ENCODE measurements at places on chromosomes 1 and 21.

- DNase-seq: peak; percentile 88
These were observed 53.7 kb upstream of the ZNF326 start for GRCh38 chr1:89941110-89941766.

- DNase-seq: no peak
These were observed 151.8 kb downstream of the TENT5C start for GRCh38 chr1:117757668-117758067.

DNA sequence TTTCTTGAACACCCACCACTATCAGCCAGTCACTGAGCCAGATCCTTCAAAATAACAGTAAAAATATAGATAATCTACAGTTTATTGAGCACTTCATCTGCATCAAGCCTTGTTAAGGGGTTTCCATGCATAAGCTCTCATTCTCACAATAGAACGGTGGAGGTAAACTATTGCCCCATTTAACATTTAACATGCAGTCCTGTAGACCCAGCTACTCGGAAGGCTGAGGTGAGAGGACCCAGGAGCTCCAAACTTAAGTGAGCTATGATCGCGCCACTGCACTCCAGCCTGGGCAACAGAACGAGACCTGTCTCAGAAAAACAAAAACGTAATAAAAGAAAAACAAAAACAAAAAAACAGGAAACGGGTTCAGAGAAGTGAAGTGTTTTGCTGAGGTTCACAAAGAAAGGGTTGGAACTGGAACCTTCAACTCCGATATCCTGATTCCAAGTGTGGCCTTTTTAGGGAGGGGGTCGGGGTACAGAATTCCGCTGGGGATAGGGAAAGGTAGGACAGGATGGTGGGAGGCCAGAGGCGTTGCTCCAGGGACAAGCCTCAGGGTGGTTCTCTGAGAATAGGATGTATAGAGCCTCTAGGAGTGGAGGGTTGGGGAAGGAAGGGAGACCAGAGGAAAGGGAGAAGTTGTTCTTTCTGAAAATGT, 11.6 kb upstream of the SESN2 start:
- no peak for DNase-seq

GRCh38 chr1:98405581-98406074, 255.9 kb upstream of the SNX7 start:
- DNase-seq: no peak

GRCh38 chr1:227934476-227935313, 13.0 kb downstream of the WNT9A start:
- peak; percentile 84 for DNase-seq

DNA sequence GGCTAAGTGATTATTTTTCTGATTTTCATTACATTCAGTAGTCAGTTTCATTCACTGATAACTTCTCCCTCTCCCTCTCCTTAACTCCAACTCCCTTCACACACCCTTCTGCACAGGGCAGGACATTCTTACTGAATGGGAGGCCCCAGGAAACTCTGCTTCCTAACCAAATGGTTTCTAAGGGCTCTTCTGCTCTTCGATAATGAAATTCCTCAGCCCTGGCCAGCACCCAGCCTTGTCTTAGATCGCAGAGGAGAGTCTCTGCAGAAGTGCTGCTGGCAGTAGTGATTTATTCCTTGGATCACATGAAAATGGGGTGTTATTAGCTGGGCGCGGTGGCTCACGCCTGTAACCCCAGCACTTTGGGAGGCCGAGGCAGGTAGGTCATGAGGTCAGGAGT, 16.4 kb downstream of the PLEKHM2 start:
- no peak for DNase-seq

- no peak for DNase-seq
These were observed 49.9 kb upstream of the ITPKB start for GRCh38 chr1:226788965-226789364.

DNA sequence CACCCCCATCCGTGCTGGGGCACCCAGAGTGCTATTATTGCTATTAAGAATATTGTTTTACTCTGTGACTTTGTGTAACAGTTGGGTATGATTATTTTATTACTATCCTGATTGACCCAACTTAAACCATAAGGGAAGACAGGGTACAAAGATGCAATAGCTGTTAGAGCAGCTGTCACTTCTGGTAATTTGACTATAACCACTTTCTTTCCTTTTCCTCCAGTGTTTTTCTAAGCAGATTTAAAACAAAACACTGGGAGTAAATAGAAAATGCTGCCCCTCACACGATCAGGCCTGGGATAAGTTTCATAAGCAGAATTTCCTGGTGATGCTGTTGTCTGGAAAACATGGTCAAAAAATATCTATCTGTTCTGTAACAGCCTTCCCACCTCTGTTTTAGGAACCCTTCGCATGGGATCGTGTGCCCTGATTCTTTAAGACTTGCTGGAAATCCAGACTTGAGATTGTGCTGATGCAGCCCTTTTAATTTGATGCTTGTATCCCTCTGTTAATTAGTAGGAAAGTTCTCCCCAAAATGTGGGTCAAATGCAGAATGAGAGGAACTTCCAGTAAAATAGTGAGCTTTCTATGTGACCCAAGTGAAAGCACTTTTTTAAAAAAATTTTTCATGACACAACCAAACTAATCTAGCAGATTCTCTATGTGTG, 165.3 kb downstream of the FMN2 start:
- DNase-seq: no peak

GRCh38 chr21:42250422-42251403, 31.8 kb downstream of the ABCG1 start:
- DNase-seq: no peak

DNA sequence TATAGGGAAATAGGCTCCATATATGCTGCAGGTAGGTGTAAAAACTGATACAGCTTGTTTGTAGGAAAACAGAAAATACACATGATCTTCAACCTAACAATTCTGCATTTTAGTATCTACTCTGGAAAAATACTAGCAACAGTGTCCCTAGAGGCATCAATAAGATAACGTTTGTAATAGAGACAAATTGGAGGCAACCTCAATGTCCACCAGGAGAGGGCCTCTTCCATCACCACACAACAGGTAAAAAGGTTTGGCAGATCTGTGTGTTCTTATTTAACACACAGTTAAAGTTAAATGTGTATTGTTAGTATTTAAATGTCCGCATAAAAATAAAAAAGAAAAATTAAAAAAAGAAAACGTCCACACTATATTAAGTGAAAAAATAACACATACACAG, 5.4 kb downstream of the EIF2D start:
- DNase-seq: peak; percentile 22

DNA sequence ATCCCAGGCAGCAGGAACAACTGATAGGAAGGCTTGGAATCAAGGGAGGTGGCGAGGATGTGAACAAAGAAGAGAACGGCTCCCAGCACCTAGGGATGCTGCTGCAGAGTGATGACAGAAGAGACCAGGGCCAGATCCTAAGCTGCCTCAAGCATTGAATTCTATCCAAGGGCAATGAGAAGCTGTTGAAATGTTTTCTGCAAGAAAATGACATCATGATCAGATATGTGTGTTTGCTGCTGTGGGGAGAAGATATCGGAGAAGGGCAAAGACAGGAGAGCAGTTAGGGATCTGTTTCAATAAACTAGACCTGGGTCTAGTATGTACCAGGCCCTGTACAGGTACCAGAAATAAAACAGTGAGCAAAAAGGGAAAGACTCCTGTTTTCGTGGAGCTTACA, 194.7 kb upstream of the RAB4A start:
- DNase-seq: no peak

- DNase-seq: peak; percentile 67
These were observed 87.5 kb downstream of the RGL1 start for GRCh38 chr1:183892351-183892793.

DNA sequence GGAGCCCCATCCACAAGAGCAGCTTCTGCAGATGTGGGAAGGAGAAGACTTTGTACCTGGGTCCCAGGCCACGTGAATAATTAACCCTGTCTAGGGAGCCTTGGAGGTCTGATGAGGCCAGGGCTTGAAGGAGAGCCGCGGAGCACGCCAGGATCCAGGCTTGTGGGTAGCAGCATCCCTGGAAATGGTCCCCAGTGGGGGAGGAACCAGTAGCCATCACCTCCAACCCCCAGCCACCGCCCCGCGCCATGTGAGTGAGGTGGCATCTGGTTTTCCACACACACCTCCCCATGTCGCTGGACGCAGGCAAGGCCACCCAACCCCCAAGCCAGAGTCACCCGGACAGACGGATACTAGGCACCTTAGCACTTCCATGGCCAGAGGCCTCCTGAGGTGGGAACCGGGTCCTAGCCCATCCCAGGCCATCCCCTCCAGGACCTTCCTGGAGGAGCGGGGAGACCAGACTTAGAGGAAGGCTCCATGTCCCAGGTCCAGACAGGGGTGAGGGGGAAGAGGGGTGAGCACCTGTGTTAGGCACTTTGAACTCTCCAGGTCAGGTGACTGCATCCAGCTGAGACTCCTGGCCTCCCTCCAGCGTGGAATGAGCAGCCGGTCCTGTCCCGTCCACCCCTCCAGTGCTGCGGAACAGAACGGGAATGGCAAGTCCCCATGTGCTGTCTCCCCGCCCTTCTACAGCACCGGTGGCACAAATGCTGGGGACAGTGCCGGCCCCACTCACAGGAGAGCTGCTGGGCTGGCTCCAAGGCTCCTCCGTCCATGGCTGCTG, 53.2 kb downstream of the RIPK4 start:
- no peak for DNase-seq

DNA sequence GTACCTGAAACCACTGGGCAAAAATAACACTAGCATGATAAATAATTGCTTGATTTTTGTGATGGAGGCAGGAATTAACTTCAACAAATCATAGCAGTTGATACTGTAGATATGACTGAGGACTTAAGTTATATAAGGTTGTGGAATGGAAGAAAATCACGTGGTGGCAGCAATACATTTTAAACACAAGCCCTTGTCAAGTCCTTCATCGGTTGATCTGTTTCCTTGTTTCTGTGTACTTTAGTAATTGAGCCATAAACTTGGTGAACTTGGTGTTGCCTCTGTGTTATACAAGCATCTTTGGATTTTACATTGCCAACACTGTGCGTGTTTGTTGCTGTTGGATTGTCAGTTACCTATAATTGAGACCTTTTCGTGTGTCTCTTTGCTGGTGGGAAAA, 114.4 kb downstream of the CAMTA1 start:
- no peak for DNase-seq

GRCh38 chr1:110112656-110113055, 413 bp downstream of the UBL4B start:
- no peak for DNase-seq

DNA sequence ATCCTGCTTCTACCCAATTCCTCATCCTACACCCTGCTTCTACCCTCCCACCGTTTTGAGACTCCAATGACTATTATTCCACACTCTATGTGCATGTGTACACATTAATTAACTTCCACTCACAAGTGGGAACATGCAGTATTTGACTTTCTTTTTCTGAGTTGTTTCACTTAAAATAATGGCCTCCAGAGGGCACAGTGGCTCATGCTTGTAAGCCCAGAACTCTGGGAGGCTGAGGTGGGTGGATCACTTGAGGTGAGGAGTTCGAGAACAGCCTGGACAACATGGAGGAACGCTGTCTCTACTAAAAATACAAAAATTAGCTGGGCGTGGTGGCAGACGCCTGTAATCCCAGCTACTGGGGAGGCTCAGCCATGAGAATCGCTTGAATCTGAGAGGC, 464.8 kb downstream of the PTBP2 start:
- peak; percentile 11 for DNase-seq

DNA sequence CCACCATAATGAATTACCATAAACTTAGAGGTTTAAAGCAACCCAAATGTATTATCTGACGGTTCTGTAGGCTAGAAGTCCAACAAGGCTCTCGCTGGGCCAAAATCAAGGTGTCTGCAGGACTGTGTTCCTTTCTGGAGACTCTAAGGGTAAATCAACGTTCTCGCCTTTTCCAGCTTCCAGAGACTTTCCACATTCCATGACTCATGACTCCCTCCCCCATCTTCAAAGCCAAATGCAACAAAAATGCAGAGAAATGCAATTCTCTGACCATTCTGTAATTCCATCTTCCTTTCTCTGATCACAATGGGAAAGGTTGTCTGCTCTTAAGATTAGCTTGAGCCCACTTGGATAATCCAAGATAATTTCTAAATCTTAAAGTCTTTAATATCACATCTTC, 287.1 kb downstream of the LTN1 start:
- no peak for DNase-seq

DNA sequence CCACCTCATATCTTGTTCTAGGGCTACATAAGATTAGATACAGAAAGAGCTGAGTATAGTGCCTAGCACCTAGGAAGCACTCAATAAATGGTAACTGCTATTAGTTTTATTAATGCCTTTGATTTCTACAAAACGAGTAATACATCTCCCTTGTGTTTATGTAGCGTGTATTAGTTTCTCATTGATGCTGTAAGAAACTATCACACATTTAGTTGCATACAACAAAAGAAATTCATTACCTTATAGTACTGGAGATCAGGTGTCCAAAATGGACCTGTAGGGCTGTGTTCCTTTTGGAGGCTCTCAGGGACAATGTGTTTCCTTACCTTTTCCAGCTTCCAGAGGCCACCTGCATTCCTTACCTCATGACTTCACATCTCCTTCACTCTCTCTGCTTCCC, 961 bp upstream of the ERO1B start:
- DNase-seq: no peak

DNA sequence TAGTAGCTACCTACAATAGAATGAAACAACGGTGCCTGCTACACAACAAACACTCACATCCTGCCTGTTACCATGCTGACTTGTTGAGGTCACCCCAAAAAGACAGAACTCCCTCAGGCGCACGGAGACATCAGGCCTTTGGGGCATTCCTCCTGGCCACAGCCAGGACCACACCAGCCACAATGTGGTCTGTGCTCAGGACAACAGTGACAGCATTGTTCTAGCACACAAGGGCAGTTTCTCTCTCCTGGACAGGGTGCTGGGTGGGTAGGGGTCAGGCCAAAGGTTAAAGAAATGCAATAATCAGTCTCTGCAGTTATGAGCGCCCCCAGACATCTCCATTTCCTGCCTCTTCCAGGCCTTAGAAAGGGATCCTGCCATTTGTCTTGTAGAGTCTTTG, 39.5 kb downstream of the CTNNBIP1 start:
- DNase-seq: peak; percentile 26

DNA sequence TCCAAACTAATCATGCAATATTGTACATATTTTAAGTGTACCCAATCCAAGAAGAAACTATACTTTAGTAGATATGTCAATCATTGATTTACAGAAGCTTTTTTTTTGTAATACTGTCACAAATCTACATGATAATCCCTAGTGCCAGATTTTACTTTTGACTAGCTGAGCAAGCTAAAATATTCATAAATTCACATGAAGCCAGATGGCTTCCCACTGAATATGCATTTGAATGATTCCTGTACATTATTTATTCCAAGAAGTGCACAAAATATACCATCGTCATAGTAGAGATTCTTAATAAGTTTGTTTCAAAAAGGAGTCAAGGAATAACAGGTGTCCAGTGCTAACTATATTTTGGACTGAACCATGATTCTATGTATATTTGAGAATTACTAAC, 17.2 kb downstream of the FPGT start:
- DNase-seq: no peak

GRCh38 chr1:247407180-247407616, 8.8 kb upstream of the NLRP3 start:
- peak; percentile 96 for DNase-seq

DNA sequence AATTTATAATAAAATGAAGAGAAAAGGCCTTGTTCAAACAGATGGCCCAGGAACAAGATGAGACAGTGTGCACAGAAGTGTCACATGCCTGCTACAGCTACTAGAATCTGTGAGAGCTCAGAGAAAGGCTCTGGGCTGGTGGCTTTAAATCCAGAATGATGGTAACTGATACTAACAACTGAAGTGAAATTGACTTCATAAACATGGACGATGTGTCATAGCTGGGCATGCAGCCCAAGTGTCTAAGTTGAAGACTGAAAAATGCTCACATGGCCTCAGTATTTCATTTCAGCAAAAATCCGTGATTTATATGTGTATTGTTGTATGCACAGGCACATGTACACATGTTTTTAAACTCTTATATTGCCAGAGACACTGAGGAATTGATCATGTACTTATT, 208.3 kb upstream of the RUNX1 start:
- no peak for DNase-seq
